Left renal cortex interstitium (tissue), 4 donors: ENCODE measurements at places on chromosomes 11 and 22.
A peak's percentile ranks its signal among the peaks of the same experiment; 100 is the strongest.

GRCh38 chr11:43785318-43785717, 95.3 kb upstream of the ALKBH3 start:
- no peak for DNase-seq

- DNase-seq: no peak
Observed at GRCh38 chr11:111559800-111560464, 19.4 kb downstream of the LAYN start.

DNA sequence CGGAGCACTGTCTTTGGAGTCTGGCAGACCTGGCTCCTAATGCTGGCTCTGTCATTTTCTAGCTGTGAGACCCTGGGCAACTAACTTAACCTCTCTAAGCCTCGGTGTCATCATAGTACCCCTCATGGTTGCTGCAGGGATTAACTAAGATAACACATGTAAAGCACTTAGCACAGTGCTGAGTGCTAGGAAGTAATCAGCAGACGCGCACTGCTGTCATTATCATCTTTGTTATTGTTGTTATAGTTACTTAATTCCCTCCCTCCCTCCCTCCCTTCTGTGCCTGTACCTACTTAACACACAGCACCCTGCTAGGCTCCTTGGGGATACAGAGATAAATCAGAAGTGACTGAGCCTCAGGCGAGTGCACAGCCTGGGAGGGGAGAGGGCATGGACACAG, 104.7 kb upstream of the PITPNB start:
- DNase-seq: no peak

GRCh38 chr11:1478544-1478943, 8.0 kb downstream of the MOB2 start:
- no peak for DNase-seq

DNA sequence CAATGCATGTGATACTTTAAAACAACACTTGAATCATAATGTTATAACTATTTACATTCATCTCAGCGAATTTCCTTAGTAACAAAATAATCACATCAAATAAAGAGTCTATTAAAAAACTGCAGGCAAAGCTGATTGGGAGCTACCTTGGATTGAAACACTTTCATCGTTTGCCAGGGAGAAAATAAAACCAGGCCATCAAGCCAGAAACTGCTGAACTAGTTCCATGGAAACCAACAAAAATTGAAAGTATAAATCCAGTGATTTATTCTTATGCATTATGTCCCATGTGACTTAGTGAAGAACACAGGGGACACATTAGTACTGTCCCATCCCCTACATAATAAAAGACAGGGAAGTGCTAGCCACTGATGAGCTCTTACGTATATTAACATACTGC, 21.7 kb downstream of the SLC35F2 start:
- no peak for DNase-seq

GRCh38 chr11:94719876-94720275, 48.3 kb upstream of the AMOTL1 start:
- no peak for DNase-seq

GRCh38 chr11:22809893-22810292, 19.7 kb downstream of the SVIP start:
- DNase-seq: no peak

DNA sequence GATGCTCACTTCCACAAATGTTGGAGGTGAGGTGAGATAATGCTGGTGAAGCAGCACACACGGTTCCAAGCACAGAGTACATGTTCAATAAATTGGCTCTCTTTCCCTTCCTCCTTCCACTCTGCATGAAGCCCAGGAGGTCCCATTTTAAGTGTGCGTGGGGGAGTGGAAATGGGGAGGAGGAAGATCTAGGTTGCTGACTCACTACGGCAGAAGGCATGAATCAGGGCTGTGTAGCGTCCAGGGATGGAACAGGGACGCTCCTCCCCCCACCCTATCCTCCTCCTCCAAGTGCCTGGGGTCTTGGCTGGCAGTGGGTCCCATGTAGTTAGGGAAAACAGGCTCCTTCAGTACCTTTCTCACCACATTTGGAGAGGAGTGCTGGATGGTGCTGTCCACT, 44.2 kb downstream of the TRIM66 start:
- DNase-seq: no peak

DNA sequence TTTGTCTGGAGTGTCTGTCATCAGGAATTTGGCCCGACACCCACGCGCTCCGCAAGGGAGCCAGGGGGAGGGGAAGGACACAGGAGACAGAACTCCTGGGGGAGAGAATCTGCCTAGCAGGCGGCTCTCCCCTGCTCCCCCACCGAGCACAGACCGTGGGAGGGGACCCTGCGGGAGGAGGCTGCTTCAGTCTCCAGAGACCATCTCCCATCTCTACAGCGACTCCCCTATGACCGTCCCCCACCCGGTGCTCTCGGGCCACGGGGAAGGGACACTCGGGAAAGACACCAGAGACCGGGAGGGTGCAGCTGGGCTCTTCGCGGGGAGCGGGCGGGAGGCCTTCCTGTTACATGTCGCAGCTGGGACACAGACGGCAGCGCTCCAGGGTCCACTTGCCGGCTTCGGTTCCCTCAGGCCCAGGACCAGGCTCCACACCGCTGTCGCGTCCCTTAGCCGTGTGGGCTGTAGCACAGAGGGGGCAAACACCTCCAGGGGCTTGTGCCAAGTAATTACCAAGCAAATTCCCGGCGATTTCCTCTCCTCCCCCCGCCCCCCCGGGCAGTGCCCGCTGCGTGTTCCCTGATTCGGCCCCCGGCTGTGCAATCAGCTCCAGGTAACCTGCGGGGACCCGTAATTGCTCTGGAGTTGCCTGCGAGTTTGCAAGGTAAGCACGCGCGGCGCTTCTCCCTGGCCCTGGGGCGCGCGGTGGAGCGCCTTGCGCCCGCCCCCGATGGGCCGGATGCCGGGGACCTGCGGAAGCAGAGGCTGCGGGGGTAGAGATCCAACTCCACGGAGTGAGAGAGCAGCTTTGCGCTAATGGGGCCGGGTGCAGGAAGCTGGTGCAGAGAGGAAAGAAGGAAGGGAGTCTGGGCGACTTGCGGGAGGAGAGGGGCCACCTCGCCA, 155.1 kb upstream of the CADM1 start:
- peak; percentile 46 for DNase-seq

GRCh38 chr11:126311401-126312291, 7.8 kb downstream of the DCPS start:
- DNase-seq: no peak

DNA sequence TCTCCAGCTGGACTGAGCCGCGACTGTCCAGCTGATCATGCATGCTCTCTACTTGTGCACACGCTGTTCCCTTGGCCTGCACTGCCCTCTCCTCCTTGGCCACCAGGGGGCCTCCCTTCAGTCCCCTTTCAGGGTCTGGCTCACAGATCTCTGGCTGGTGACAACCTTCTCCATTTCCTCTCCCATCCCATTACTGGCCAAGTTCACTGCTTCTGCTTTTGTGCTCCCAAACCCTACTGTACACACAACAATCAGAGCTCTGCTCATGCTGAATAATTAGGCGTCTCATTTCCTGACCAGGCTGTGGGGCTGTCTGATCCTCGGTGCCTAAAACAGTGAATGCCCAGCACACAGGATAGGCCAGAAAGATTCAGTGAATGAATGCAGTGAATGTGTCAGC, 224.0 kb upstream of the NARS2 start:
- no peak for DNase-seq

GRCh38 chr11:129021295-129021694, 78.6 kb upstream of the TP53AIP1 start:
- DNase-seq: no peak

DNA sequence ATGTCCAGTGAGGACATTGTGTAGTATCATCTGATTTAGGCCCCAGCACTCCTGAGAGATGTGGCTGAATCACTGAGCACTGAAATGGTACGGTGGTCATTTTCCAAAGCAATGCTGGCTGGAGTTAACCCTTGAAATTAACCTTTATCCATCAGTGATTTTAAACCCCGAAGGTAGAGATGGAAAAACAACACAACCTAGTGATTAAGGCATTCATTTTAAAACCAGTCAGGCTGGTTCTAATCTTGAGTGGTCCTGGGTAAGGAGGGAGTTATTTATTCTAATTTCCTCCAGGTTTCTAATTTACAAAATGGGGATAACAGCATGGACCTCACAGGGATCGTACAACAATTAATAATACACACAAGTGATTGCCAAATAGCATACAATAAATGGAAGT, 6.6 kb upstream of the CSNK2A3 start:
- DNase-seq: no peak
